Stimulated activated CD8-positive, alpha-beta memory T cell treated with anti-CD3 and anti-CD28 coated beads, Interleukin-15, amount 100 ng/mL, for 48 hours (primary cell): ENCODE measurements at places on chromosomes 5 and 9.
A peak's percentile ranks its signal among the peaks of the same experiment; 100 is the strongest.

DNA sequence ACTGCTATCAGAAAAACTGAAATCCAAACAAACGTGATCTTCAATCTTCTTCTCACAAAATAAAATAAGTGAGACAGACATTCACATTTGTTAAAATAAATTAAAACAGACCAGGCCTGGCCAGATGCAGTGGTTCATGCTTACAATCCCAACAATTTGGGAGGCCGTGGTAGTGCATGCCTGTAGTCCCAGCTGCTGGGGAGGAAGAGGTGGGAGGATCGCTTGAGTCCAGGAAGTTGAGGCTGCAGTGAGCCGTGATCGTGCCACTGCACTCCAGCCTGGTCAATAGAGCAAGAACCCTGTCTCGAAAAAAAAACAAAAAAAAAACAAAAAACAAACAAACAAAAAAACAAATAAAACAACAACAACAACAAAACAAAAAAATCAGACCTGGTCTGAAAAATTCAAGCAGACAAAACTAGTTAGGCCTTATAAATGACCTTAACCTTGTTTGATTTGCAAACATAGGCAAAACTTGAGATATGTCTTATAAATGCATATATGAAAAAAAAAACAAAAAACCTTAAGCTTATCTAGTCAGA is 10.8 kb downstream of the MAPKAP1 start:
- no peak for DNase-seq

DNA sequence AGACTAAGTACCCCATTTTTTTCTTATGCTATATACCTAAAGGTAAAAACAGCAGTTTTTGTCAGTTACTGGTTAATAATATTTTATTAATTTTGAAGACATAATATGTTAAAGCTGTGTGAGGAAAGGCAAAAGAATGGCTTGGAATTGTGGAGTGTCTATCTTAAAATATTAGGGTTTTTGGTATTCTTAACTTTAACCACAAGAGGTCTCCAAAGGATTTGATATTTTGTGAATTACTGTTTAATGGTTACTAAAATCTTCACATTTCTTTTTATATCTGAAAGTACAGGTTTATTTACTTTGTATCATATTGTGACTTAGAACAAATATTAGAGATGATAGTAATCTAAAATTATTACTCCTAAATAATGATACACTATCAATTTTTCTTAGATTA is 32.0 kb upstream of the DHFR start:
- DNase-seq = no peak

- no peak for DNase-seq
Measured at GRCh38 chr5:72065751-72066255, 41.5 kb upstream of the MAP1B start.

- DNase-seq = peak; percentile 68
Measured at GRCh38 chr5:179820483-179821297, at the start of gene SQSTM1. SQSTM1 (plus strand) TSS chr5:179820905; CDS start chr5:179820937, 32 bp downstream.

DNA sequence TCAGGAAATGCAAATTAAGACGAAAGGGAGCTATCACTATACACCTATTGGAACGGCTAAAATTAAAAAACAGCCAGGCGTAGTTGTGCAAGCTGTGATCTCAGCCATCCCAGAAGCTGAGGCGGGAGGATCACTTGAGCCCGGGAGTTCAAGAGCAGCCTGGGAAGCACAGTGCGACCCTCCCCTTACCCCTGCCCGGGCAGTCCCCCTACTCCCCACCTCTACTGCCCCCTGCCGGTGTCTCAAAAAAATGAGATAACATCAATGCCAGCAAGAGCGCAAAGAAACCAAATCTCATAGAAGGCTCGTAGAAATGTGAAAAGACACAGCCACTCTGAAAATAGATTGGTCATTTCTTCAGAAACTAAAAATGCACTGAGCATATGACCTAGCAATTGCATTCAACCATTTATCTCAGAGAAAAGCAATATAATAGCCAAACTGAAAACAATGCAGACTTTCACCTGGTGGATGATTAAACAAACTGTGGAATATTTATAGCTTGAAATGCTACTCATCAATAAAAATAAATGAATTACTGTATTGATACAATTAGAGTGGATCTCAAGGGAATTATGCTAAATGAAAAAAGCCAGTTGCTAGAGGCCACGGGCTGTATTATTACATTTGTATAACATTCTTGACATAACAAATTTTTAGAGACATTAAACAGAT is 20.6 kb downstream of the OR2V2 start:
- no peak for DNase-seq

DNA sequence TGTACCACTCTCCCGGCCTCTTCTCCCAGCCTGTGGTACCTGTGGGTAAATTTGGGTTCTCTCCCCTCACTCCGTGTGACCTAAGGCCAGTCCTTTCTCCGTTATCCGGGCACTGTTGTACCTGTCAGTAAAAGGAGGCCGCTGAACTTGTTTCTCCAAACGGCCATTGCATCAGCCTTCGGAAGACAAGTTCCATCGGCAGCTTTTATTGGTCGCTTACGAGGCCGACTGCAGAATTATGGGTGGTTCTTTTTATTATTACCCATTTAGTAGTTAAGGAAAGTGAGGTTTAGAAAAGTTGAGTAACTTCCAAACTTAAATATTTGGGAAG is 558 bp downstream of the GRPEL2 start:
- DNase-seq = no peak

DNA sequence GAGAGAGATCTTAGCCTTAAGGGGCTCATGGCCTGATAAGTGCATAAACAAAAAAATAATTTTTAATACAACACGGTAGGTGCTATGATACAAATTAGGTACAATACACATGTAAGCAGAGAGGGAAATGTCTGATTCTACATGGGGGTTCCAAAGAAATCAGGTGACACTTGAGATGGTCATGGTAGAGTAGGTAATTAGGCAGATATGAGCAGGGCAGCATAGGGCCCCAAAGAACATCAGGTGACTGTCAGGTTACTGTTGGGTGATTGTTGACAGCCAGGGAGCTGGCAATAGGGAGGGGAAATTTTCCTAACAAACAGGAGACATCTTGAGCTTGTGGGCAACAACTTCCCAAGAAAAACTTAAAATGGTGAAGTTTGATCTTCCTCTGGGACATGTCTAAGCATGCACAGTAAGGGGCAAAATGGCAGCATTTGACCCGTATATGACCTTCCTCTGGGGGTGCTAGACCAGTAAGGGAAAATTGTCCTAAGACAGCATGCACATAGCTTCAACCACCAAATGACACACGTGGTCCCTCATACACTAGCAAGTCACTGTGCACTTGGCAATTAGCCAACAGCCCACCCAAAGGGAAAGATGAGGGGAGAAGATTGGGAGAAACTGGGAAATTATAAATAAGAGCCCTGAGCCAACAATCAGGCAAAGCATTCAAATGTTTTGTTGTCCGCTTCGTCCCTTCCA is 37.3 kb upstream of the TENT4A start:
- no peak for DNase-seq

GRCh38 chr5:150672237-150672883 is 11.3 kb downstream of the MYOZ3 start:
- no peak for DNase-seq

DNA sequence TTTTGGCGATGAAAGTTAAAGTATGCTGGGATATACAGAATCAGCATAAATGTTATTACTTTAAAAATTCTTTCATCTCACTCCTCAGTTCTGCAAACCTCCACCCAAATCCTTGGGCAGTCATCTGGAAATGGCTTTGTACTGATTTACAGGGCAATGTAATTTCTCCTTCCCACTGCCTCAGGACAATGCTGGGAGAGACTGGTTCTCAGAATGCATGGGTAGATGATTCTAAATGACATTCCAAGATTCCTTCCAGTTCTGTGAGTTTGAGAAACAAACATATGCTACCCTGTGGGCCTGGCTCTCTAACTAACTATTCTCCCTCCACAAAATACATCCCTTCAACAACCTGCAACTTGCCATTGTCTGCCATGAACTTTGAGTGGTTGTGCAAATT is 7.5 kb upstream of the PSAT1 start:
- no peak for DNase-seq

DNA sequence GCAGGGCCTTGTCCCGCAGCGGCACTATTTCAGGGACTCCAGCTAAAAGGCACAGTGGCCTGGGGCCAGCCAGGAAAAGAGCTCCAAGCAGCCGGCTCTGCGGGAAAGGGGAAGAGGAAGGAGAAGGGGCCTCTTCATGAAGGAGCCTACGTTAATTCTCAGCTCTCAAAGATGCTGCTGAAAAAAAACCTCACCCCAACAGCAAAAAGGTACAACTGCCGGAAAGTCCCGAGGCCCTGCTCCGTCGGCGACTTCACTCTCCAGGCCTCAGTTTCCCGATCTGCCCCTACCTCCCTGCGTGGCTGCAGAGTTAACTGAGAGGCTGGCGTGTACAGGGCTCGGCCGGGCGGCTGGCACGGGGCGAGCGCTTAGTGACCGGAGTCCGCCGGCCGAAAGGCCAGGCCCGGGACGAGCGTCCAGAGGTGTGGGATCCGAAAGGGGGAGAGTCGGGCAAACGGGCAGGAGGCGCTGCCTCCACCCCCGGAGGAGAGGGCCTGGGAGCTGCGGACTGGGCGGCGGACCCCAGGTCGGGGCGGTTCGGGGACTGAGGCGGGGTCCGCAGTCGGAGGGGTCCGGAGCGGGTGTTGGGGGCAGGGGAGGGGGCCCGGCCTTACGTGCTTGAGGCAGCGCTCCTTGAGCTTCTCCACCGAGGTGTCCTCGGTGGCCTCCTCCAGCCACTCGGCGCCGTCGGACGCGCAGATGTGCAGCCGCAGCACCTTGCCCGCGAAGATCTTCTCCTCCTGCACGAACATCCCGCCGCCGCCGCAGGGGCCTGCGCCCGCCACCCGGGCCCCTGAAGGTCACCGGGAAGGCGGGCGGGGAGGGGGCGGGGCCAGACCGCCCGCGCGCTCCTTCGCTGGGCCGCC is 529 bp downstream of the UBAC1 start:
- no peak for DNase-seq

GRCh38 chr9:133375116-133375723 is 640 bp downstream of the SURF4 start:
- DNase-seq = no peak

DNA sequence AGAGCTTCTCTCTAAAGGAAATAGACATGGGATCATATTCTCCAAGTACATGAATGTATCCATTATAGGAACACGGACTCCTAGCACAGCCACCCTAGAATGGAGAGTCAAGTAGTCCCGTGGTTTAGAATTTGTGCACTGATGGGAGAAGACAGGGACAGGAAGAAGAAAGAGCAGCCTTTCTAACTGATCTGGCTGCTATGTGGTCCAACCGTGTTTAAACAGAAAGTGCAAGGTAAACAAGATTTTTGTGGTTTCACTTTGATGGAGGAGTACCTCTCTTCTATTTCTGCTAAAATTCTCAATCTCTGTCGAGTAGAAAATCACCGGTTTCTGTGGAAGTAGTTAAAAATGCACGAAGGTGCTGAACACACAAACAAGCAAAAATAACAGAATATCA is 171.3 kb downstream of the ST8SIA4 start:
- no peak for DNase-seq

DNA sequence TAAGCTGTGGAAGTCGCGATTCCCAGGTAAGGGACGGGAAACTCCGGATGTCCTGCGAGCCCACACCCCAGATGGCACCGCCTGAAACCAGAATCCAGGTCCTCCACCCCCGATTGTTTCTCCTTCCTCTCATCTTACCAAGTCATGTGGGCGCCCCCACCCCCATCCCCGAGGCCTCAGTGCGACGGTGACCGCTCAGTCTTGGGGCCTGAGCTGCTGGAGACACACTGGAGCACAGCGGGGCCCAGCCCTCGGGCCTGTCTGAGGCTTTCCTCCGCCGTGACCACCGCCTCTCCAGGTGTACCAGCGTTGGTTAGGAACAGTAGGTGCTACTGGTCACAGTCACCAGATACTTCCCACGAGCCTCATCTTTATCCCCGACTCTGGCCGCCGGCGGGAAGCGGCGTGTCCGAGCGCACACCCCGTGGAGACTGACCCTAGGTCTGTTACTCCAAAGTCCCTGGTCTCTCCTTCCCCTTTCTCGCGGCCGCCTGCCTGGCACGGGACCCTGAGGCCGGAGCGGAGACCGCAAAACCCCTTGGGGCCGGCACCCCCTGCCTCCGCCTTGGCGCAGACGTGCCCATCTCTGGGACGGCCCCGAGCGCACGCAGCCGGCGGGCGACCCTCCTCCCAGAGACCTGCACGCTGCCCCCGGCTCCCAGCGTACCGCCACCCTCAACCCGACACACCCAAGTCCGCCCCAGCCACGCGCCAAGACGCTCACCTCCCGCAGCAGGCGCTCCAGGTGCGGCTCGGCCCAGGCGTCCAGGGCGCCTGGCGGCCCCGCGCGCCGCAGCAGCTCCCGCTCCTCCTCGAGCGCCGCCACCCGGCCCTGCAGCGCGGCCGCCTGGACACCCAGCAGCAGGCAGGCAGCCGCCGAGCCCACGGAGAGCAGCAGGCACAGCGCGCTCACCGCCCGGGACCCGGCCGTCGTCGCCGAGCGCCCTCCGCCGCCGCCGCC is 733 bp downstream of the COL23A1 start:
- DNase-seq = no peak

DNA sequence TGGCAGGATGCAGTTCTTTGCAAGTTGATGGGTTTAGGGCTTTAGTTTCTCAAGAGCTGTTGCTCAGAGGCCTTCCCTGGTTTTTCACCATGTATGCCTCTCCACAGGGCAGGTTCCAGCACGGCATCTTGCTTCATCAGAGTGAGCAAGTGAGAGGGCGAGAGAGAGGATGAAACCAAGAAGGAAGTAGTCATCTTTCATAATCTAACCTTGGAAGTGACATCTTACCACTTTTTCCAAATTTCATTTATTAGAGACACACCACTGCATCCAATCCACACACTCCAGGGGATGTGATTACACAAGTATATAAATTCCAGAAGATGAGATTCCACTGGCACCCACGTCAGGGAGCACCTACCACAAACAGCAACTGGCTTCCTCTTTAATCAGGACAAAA is 294.4 kb downstream of the MARCHF11 start:
- DNase-seq = no peak

GRCh38 chr9:14087576-14087975 is 226.4 kb downstream of the NFIB start:
- no peak for DNase-seq

DNA sequence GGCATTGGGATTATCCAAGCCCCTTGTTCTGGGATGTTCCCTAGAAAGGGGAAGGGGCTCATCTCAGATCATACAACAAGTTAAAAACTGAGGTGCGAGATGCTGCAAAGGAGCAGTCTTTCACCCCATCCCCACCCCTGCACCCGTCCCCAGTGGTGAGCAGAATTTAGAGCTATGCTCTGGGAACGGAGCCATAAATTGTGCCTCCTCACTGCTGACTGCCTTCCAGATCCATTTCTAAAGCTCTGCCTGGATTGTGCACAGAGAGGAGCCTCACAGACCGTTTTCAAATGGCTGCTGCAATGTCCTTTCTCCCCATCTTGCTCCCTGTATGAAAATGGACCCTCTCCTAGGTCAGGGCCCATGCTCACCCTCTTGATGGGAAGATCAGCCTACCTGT is 8.3 kb downstream of the SLC25A48 start:
- no peak for DNase-seq
